ENCODE measurements at places on chromosomes 13 and 19.

DNA sequence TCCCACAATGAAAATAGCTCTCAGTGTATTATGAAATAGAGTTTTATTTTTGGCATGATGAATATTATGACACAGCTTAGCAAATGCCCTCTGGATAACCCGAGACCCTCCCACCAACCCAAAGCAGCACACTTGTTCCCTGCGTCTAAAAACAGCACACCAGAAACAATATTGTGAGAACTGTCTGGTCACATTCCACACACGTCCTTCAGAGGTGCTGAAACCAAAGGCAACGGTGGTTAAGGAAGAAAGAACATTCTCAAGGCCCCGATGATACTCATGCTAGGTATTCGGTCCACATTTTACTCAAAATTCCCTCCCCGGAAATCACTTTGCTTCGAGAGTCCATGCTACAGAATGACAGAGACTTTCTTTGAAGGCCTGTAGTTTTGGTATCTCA is 156.7 kb downstream of the SLC7A1 start:
- no peak for DNase-seq

- no peak for DNase-seq
These were observed 22.3 kb downstream of the CDC16 start for GRCh38 chr13:114257014-114257413.

GRCh38 chr13:46369506-46370277 is 17.4 kb downstream of the RUBCNL start:
- DNase-seq, result no peak

DNA sequence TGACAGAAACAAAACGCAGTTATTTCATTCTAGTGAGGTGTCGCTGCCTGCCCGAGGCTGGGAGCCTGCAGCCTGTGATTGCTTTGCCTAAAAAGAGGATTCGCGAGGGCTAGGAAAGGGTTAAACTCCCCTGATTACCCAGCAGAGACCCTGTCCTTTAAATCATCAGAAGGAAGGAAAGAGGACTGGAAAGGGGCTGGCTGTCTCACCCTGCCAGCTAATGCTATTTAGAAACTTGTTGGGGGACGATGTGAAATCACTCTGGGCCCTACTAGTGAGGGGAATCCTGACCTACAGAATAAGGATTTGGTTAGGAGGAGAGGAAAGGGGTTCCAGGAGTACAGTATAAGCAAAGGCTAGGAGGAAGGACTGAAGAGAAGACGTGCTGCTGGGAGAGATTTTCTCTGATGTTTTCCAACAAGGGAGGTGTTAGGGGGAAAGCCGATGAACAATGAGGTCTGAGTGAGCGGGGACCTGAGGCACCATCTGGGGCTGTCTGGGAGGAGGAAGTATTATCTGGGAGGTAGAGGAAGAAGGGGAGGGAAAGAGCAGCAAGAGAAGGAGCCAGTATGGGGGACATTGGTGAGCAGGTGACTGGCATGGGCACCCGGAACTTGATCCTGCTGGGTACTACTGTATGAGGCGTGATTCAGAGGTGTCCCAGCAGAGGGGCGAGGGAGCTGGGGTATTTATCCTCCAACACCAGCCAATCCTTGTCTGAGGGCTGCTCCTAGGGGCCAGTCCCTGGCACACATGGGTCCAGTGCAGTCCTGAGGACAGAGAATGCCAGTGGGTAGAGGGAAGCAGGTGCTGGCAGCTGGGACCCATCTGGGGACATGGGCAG is 55.7 kb upstream of the PTPRS start:
- DNase-seq, result no peak

DNA sequence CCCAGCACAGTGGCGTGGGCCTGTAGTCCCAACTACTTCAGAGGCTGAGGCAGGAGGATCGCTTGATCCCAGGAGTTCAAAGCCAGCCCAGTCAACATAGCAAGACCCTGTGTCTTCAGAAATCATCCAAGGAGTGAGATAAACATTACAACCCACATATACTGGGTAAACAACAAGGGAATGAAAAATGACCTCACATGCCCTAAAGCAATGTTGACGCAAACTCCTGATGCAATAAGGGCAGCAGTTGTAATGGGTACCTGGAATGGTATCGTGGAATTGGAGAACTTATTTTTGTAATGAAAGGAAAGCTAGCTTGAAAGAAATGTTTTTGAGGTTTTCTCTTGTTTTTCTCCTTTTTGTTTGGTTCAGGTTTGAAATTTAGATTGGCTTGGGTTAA is 24.5 kb upstream of the LGALS16 start:
- no peak for DNase-seq

DNA sequence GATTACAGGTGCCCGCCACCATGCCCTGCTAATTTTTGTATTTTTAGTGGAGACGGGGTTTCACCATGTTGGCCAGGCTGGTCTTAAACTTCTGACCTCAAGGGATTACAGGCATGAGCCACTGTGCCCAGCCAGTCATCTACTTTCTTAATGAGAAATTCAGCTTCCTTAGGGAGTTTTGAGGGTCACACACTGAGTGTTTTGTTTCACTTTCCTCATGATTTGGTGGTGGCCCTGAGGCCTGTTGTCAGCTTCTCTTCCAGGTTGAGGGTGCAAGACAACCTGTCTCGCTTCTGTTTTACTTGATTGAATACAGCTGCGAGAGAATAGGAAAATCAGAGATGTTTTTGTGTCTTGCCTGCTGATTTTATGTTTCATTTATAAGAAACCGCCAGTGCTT is 9.9 kb downstream of the FRY start:
- no peak for DNase-seq

DNA sequence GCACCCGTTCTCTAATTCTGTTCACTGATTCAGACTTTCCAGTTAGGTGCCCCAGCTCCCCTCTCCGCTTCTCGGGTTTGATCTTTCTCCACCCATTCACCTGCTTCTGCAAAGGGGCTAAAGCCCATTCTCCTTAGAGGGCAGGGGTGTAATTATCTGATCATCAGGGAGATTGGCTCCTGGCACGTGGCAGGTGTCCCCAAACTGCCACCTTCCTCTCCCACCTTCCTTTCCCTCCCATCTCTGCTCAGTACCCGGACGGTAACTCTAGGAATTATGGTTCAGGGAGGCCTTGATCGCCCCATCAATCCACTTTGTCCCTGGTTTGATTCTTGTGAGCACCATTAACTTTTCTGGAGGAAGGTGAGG is 212 bp downstream of the FFAR1 start:
- no peak for DNase-seq

GRCh38 chr13:53501387-53501786 is 472.8 kb downstream of the OLFM4 start:
- no peak for DNase-seq

DNA sequence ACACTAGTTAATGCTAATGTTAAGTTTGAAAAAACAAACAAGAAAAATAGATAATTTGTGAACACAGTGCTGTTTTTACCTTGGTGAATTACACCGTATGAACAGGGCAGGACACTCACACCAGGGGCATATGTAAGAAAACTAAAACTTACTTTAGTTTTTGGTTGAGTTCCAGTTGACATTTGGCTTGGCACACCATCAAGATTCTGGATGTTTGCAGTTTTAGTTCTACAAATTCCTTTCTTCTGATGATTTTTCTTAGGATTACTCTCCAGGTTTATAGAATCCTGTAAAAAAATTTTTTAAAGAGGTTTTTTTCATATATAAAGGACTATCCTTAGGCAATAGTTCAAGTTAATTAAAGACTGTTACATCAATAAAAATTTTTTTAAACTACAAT is 238.5 kb upstream of the STARD13 start:
- no peak for DNase-seq

DNA sequence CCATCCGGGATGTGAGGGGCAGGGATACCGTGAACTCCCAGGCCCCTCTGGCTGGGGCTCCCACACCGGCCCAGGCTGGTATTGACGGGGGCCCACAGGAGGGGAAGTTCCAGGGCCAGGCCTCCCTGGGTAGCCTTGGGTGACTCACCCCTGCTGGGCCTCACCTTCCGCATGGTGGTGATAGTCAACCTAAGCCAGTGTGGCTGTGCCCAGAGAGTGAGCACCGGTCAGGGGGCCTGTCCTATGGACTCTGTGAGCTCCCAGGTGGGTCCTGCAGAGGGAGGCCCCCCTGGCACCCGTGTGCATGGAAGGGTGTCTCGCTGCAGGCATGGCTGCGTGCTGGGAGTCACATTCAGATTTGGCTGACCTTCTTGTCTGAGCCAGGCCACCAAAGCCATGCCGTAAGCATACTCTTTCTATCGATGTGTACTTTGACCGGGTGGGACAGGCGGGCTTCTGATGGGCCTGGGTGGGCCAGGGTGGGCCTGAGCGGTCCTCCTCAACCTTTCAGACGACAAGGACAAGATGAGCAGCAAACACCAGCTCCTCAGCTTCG is 27.6 kb downstream of the DHX34 start:
- DNase-seq, result no peak

DNA sequence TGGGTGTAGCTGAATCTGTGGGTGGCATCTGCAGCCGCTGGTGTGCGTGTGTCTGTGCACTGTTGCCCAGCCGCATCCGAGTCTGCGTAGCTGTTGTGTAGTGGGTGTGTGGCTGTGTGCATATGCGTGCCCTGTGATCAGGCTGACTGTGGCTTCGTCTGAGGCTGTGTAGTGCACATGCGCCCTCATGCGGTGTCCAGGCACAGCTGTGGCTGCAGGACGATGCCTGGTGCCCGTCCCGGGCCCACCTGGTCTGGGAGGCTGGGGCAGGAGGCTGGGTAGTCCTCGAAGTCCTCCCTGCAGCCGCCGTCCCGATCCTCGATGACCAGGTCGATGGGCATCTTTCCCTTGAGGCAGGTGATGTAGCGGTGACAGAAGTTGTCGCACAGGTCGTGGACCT is 4.9 kb downstream of the MEIS3 start:
- no peak for DNase-seq

GRCh38 chr19:49017666-49018351 is 918 bp upstream of the LHB start:
- no peak for DNase-seq

GRCh38 chr13:43444081-43444480 is 342.7 kb downstream of the ENOX1 start:
- DNase-seq, result no peak

GRCh38 chr19:11324748-11325389 is 14.6 kb downstream of the RAB3D start:
- DNase-seq, result no peak

DNA sequence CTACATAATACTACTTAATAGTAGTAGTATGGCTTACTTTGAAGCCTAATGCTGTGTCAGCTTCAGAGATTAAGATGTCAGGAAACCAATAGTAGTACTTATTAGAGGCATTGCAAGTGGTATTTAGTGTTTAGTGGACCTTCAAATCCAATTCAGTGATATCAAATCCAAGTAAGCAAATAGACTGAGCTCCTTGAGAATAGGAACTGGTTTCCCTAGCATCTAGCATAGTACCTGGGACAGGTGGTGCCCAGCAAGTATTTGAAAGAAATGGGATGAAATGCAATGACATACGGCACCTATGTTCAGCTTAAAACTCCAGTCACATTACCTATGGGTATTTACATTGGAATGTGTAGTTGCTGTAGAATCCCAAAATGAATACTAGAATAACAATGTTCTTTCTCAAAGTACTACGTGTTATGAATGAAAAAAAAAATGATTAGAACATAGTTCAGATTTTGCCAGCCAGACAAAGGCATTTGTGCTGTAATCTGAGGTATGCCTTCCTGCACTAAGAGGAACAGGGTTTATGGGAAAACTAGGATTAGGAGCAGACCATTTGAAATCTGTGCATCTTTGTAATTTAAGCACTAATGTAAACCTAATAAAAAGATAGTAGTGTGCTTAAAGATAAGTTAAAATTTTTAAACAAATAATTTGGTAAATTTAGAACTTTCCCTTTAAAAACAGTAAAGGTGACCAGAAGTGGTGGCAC is 17.1 kb downstream of the LSM14A start:
- no peak for DNase-seq

GRCh38 chr13:94177041-94177440 is 302.4 kb downstream of the DCT start:
- DNase-seq, result no peak

DNA sequence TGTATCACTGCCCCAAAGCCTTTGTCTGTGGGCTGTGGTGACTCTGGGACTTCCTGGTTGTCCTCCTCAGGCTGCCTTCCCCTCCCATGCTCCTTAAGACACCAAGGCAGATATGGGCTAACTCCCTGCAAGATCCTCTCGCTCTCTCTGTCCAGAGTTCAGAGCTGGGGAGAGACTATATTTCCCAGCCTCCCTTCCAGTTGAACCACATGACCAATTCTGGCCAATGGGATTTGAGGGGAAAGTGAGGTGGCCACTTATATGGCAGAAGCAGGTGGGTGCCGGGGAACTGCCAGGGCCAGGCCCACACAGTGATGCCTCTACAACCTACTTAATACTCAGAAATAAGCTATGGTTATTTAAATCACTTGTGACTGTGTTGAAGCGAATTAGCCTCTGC is 16.2 kb upstream of the ANGPTL8 start:
- DNase-seq, result no peak

DNA sequence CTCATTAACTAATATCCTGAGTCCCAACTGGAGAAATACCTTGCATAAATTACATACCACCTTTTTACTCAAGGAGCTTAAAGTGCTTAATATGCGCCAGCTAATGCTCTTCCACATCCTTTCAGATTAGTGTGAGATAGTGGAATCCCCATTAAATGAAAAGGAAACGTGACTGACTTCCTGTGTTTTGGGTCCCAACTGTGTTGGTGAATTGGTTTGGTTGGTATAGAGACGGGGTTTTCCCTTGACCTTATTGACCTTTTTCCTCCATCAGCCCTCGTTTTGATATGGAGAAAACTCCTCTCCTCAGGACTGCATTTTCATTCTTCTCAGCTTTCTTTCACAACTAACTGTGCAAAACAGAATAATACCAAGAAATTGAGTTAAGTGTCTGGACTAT is 163.5 kb downstream of the PAN3 start:
- DNase-seq, result no peak

DNA sequence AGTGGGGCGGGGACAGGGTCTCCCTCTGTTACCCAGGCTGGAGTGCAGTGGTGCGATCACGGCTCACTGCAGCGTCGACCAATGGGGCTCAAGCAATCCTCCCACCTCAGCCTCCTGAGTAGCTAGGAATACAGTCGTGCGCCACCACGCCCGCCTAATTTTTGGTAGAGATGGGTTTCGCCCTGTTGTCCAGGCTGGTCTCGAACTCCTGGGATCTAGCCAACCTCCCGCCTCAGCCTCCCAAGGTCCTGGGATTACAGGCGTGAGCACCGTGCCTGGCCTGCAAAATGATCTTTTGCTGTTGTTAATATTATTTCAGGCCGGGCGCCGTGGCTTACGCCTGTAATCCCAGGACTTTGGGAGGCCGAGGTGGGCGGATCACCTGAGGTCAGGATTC is 621 bp upstream of the TGDS start:
- no peak for DNase-seq

DNA sequence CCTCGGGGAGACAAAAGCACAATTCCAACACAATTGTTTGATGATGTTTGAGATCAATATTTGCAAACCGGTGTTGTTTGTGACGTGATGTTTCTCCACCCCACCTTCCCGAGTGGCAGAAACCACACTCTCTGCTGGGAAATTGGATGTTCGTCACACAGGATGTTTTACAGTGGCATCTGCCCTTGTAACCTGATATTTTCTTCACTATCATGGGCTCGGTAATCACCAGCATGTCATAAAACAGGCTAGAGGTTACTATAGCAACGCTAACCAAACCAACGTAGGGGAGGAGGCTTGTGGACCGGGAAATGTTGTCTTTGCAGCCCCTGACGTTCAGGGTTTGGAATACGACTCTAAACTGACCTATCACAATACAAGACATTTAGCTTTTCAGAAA is 454.5 kb downstream of the IRS2 start:
- no peak for DNase-seq
